Esophagus squamous epithelium (tissue), 5 donors: ENCODE measurements at places on chromosomes 2 and 18.

DNA sequence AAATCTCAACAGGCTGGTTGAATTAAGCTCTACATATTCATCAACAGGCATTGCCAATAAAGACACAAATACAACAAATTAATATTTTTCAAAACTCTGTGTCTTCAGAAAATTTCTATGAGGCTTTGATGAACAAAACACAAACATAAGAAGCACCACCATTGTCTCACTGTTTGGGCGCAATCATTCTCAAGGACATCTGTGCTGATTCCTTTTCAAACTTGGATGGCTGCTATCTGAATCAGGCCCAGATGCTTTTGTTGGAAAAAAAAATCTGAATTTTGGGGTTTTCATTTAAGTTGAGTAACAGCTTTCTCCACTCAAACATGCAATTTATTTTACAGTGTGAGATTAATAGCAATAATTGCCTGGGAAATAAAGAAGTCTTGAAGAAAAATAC is 173.8 kb downstream of the NRXN1 start:
- DNase-seq = no peak

DNA sequence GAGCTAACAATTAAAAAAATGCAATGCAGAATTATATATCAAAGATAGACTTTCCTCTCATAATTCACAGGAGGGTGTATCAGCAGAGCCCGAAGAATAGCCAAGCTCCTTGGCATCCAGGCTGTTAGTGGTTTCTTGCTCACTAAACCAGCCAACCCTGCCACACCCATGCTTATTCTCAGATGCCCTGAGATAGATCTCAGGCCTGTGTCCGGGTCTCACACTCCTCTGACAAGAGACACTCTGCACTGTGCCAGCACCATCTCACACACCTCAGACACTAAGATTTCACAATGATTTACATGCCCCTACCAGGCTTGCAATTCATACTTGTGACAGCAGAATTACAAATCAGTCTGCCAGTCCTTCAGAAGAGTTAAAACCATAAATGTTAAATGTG is 64.5 kb downstream of the OSBPL1A start:
- no peak for DNase-seq

GRCh38 chr2:238847841-238848690 is at the start of gene TWIST2:
Gene TWIST2, plus strand, starts transcription at chr2:238848085. Its CDS starts 131 bp downstream, at chr2:238848216.
- no peak for DNase-seq

- no peak for DNase-seq
These were observed 90.5 kb downstream of the MYO5B start for GRCh38 chr18:50104421-50104820.

DNA sequence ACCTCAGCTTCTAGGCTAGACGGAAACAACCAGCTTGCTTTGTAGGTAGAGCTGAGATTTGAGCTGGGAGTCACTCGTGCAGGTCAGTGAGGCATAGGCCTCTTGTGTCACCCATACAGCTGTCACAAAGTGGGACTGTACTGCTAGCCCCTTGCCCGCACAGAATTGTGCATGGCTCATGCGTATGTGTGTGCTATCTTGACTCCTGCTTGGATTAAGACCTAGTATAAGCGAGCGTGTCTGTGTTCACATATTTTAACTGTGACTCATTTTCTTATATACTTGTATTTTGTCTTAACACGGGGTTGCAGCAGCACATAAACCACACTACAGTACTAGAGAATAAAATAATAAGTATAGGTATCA is 20.1 kb downstream of the CEP68 start:
- no peak for DNase-seq

DNA sequence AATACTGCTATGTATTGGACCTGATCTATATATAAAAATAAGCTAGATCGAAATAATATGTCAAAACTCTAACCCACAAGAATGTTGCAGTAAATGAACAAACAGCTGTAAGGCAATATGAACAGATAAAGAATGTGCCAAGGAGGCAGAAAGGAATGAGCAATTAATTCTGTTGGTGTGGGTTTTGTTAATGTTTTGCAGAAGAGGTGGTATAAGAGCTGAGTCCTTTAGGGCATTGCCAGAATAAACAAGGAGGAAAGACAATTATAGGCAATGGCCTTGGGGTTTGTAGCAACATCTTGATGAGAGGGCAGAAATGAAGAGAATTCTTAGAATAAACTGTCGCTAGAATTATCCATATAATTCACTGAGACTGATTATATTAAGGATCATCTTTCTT is 240.9 kb upstream of the GULP1 start:
- no peak for DNase-seq

- no peak for DNase-seq
These were observed 144.9 kb downstream of the AGAP1 start for GRCh38 chr2:235638541-235639427.

GRCh38 chr18:51361130-51361860 is 163.8 kb upstream of the MEX3C start:
- no peak for DNase-seq

- no peak for DNase-seq
These were observed 120.9 kb downstream of the MMADHC start for GRCh38 chr2:149466635-149467034.

- no peak for DNase-seq
These were observed 22.4 kb downstream of the TWSG1 start for GRCh38 chr18:9356976-9357375.

DNA sequence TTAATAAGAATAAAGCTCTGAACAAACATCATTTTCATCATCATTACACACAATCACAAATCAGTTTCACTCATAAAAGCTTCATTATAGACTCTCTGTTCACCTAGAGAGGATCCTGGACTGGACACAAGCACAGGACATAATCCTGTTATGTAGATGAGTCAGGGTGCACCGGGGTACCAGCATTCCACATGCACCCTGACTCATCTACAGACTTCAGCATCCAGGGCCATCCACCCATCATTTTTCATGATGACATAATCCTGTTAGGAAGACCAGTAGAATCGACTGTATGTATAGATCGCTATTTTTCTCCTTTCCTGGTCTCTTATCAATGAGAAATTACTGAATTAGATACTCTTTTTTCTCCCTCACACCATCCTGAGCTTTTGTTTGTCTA is 73.7 kb upstream of the PIK3C3 start:
- DNase-seq = no peak

DNA sequence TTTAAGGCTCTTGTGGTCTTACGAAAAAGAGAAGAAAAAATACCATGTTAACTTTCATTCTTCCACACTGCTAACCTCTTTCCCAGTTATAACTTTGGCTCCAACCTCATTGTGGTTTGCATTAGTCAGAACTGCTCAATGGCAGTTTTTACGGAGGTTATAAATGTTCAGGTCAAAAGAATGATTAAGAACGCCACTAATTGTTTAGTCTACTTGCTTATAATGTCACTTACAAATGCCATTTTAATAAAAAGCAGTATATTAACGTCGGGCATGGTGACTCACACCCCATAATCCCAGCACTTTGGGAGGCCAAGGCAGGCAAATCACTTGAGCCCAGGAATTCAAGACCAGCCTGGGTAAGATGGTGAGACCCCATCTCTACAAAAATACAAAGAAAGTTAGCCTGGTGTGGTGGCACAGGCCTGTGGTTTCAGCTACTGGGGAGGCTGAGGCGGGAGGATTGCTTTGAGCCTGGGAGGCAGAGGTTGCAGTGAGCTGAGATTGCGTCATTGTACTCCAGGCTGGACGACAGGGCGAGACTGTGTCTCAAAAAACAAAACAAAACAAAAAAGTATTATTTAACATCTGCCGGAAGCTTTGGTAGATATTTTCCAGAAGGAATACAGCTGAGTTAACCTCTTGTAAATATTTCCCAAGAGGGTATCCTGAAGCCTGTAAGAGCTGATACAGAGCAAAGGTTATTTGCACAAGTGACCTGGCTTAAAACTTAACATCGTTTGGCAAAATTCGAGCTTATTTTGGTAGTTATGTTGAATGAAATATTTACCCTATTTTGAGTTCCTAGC is 5.1 kb downstream of the AGPS start:
- no peak for DNase-seq

DNA sequence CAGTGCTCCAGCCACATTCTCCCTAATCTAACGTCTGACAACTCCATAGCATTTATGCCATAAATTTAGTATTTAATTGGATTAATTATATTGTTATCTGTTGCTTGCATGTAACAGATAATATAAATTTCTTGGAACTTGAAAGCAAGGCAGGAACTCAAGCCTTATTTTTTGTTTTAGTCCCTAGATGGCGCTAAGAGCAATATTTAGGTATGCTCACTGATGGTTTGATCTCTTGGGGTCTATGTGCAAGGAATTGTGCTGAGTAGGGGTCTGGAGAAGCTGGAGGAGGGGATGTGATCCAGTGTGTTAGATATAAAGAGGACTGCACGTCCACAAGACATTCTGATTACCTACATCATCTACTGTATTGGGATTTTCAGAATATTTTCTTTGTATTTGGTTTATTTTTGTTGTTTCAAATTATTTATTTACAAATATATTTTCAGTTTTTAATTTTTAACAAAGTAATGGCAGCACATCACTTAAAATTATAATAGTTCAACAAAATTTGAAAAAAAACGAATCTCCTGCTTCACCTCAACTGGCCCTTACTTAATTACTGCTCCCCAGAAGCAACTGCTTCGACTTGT is 32.8 kb downstream of the KATNAL2 start:
- DNase-seq = no peak

GRCh38 chr2:204202253-204202652 is 265.7 kb downstream of the ICOS start:
- no peak for DNase-seq

GRCh38 chr2:62415518-62415917 is 90.5 kb downstream of the TMEM17 start:
- DNase-seq = no peak

GRCh38 chr18:38587571-38587970 is 1022.0 kb upstream of the CELF4 start:
- no peak for DNase-seq

GRCh38 chr2:8107621-8108378 is 574.1 kb upstream of the ID2 start:
- no peak for DNase-seq

DNA sequence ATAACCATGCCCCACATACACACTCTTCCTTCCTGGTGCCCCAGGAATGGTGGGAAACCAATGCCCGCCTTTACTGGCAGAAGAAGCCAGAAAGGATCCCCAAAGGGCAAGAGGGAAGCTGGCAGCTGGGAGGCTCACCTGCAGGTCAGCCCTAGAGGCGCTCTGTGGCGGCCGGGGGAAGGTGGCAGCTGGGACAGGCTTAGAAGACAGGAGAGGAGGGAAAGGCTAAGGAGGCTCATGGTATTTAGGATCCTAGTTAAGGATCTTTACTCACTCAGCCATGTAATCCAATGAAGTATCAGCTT is 23.8 kb downstream of the ADRA2B start:
- DNase-seq = no peak

- no peak for DNase-seq
These were observed 16.1 kb upstream of the ALLC start for GRCh38 chr2:3641841-3642421.

DNA sequence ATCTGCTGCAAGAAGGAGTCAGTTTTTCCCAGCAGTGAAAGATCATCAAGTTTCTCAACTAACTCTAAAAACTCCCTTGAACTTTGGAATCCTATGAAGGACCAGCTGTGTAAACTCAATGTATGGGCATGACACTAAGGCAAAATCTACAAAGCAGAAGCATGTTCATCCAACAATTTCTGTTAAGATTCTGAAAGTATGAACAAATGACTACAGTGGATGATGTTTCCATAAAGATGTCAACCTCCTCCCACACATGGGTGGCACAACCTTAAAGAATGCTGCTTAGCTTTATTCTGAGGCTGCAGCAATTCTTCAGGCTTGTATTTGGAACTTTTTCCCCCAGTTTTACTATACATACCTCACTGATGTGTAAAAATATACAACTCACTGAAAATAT is 47.2 kb downstream of the WDR33 start:
- DNase-seq = no peak

DNA sequence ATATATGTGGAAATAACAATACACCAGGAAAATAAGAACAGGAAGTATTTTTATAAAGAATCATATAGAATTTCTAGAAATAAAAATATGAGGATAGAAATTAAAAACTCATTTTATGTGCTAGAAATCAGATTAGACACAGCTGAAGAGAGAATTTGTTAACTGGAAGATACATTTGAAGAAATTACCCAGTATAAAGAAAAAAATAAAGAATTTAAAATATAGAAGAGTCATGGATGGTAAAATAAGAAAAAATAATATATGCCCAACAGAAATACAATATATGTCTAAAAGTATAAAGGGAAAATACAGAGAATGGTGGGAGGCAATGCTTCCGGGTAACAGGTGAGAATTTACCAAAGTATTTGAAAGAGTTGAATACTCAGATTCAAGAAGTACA is 539.9 kb downstream of the NR4A2 start:
- no peak for DNase-seq

GRCh38 chr2:74031221-74031620 is 46.5 kb downstream of the TET3 start:
- no peak for DNase-seq

- no peak for DNase-seq
These were observed 36.6 kb downstream of the SFT2D3 start for GRCh38 chr2:127737892-127738291.

GRCh38 chr2:169324581-169325260 is 37.6 kb downstream of the LRP2 start:
- no peak for DNase-seq

DNA sequence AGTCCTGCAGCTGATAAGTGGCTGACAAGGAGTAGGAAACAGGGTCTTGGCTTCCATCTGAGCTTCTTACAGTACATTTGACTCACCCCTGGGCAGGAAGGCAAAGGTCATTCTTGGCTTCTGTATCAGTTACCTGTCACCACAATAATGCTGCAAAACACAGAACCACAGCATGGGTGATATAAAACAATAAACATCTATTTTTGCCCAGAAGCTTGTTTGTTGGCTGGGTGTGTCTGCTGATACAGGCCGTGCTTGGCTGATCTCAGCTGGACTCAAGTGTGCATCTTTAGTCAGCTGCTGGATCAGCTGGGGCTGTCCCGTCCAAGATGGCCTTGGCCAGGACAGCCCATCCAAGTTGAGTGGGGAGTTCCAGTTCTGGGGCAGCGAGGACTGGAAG is 34.7 kb downstream of the ONECUT2 start:
- DNase-seq = no peak

- no peak for DNase-seq
These were observed 123.3 kb upstream of the CDC42EP3 start for GRCh38 chr2:37794717-37795116.

GRCh38 chr2:33126552-33126951 is 179.8 kb downstream of the LTBP1 start:
- no peak for DNase-seq

DNA sequence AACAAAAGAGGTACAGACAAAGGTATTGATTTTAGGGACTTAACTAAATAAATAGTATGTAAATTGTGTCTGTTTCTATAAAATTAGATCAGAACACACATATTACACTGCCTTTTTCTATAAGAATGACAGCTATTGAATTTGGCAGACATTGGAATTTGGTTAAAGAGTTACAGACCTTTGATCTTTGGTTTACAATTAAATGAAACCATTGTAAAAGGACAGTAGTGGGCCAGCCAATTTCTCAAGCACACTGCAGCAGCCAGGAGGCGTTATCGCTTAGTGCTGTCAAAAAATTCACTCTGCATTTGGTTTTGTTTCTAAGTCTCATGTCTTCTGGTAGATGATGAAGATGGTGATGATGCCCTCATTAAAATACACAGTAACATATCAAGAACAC is 175.9 kb downstream of the NR4A2 start:
- no peak for DNase-seq

- no peak for DNase-seq
These were observed 26.8 kb downstream of the SULT1C2 start for GRCh38 chr2:108315444-108315934.

GRCh38 chr18:51516478-51517038 is 319.1 kb upstream of the MEX3C start:
- DNase-seq = no peak
